ENCODE measurements at places on chromosomes 6 and 20.

GRCh38 chr20:32278199-32278643, 770 bp downstream of the KIF3B start:
- no peak for DNase-seq

DNA sequence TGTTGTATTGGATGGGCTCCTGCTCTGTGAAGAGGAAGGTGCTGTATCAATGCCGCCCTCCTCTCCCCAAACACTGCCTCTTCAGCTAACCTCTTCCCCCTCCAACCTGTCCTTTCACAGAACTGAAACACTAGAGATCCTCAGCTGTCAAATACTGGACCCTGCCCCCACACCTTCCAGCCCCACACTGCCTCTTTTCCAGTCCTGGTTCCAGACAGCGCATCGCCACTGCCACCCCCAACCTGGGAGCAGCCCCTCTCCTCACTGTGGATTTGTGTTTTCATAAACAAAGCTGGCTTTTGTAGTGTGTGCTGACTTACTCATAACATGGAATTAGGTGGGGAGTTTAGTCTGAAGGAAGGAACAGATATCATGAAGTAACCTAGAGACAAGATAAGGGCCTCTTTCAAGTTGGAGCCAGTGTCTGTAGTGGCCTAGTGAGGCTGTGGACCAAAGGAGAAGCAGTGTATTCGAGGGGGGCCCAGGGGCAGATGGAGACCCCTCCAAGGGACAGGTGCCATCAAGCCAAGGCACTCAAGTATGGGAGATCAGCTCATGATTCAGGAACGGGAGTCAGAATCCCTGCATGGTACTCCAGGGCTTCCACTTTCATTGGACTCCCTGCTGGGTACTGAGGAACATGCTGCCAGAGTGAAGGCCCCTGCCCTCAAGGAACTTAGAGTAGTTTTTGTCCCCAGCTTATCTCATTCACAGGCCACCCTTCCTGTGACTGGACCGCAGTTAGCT, 2.1 kb downstream of the SCUBE3 start:
- no peak for DNase-seq

DNA sequence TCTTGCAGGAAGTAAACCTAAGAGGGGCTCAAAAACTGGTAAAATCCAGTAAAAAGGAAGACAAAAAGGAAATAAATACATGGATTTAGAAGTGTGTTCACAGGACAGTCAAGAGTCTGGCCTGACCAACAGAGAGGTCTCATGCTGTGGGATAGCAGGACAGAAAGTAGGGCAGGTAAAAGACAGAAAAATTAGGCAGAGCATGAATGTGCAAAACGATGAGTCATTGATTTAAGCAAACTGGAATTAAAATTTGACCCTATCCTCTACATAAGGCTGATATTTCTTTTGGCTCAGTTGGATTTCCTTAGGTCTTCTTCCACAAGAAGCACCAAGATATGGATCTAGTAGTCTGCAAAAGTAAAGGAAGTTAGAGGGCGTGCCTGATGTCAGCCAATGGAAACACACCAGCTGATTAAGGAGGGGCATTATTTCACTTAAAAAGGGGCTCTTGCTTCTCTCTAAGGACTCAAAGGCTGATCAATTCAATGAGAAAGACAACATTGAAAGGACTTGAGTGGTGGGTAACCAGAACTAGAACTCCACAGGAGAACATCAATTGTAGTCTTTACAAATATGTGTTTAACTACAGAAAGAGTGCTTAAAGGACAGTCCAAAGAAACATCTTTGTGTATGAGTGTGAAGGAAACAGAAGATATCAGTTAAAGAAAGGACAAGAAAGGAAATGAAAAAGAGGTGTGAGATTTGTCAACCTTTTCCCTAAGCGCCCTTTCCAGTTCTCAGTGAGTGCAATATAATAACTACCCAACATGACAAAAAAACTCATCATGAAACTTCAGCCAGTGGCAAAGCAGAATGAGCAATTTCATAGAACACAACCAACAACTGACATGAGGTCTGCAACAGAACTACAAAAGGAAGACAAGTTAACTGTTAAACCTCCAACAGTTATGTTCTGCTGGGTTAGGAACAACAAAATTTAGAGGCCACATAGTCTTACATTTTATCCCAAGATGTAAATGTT, 19.4 kb upstream of the MYB start:
- no peak for DNase-seq

DNA sequence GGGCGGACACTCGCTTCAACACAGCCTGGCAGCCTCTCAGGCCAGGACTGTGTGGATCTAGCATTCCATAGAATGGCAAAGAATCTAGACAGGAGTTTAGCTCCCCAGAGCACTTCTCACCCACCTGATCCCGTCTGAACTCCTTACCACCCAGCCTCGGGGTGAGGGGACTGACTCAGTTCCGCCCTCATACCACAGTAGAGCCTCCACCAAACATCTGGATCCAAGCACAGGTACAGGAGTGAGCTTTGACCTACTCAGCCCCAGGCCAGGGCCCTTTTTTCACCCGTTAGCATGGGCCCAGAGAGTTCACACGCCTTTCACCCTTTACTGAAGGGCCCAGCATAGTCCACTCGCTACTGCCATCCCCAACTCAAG, 715 bp downstream of the PSMF1 start:
- DNase-seq = no peak

DNA sequence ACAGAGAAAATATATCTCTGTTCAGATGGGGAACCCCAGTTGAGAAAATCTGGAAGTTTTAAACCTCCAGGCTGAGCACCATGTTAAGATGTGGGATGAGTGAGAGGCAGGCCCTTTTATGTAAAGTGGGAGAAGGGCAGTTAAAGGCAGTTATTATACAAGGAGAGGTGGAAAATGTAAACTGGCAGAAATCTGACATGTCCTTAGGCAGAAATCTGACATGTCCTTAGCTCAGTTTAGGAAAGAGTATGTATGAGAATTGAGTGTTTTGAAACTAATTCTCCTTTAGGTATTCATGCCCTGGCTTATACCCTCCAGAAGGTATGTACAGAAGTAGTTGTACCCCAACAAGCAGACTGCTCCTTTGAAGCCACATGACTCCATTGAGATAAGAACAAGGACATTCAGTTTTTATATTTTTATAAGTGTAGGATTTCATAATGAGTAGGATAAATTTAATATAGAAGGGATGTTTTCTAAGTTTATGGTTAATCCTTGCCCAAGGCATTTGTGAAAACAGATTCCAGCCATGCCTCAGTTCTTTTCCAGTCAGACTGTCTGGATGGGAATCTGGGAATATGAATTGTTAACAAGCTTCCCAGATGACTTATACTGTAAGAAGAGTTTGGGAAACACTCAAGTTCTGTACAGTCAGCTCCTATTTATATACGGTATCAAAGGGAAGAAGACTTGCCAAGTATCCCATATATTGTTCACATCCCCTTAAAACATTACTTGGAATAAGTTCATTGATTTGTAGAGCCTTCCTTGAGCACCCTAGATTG, 87.7 kb downstream of the SCAND1 start:
- no peak for DNase-seq

DNA sequence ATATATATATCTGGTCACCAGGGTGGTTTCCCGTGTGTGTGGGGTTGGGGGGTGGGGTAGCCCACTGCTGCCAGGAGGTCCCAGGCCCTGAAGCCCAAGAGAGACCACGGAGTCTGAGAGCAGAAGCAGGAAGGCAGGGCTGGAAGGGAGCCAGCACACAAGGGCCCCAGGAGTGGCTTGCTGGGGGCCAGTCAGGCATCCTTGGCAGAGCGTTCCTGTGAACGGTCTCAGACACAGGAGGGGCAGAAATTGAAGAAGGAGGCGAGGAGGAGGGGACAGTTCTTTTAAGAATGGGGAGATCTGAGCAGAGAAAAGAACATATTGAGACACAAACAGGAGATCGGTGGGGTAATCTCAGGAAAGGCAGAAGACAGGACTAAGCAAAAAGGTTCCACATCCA, 1.9 kb upstream of the EBF4 start:
- no peak for DNase-seq

DNA sequence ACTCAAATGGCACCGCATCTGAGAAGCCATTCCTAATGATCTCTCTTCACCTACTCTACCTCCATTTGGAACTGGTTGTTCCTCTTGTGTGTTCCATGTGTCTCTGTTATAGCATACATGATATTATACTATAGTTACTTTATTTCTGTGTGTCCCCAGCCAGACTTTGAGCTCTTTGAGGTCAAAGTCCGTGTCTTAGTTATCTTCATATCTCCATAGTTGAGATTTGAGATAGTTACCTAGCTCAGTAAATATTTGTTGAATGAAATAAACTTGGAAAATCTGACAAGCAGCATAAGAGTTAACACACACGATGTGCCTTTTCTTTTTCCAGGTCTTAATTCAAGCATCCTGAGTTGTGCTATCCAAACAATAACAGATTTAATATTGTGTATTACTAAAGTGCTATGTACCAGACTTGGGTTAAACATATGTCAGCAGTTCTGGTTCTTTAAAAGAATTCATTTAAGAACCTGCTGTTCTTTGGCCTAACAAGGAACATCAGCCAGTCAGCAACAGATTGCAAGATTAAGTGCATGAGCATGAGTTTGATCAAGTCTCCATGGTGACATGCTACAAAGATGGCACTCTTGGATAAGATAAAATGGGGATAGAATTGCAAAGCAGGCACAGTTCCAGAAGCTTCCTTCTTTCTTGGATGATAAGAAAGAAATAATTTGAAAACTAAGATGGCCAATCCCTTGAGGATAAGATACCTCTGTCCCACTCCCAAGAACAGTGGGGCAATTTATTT, 8.7 kb upstream of the TNFRSF21 start:
- no peak for DNase-seq

DNA sequence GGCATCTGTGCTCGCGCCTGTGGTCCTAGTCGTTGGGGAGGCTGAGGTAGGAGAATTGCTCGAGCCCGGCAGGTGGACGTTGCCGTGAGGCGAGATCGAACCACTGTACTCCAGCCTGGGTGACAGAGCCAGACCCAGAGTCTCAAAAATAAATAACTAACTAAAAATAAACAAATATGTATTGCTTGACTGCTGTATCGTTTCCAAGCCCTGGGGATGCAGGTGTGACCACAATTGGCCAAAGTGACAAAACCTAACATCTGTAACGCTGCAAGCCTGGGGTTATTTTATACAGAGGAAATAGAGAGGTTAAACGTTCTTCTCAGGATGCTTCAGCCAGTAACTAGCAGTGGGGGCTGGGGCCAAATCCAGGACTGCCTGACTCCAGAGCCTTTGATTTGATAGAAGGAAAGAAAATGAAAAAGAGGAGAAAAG, 1.9 kb upstream of the SRSF3 start:
- DNase-seq = no peak

DNA sequence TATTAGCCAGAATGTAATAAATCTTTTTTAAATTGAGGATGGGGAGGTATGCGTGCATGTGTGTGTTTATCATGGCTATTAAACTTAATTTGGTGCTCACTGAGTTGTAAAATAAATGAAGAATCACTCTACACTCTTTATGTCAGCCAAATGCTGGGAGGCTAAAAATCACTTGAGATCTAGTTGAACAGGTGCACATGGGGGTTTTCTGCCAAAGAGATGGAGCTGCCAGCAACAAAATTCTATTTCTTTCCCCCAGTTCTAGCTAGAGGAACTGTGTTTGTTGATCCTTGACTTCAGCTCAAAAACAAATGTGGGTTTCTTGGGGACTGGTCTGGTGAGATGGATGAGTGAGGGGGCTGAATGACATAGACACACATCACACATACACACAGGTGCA, 183.3 kb upstream of the BTBD3 start:
- DNase-seq = no peak

- DNase-seq = no peak
Measured at GRCh38 chr6:112249489-112249888, 4.9 kb downstream of the LAMA4 start.
